ENCODE measurements at places on chromosomes 1 and 21. TPM values are rescaled to one million over a fixed set of nuclear protein-coding genes. Genes with fewer than 3 reads are reported as not detected.

DMBX1 gene
- not detected for polyA plus RNA-seq

FOXD2 gene
- 0.01 TPM for polyA plus RNA-seq

CD1E gene
- not detected for polyA plus RNA-seq

RNU5D-1 gene
- not detected for polyA plus RNA-seq

TXLNA gene
- 49.3 TPM for polyA plus RNA-seq

PTGFRN gene
- polyA plus RNA-seq: 0.31 TPM

KIAA1614 gene
- 3.6 TPM for polyA plus RNA-seq

PDE4B gene
- 13.8 TPM for polyA plus RNA-seq

TEX38 gene
- not detected for polyA plus RNA-seq

RGS13 gene
- polyA plus RNA-seq: not detected

OPTC gene
- not detected for polyA plus RNA-seq

- no peak for DNase-seq
Observed at GRCh38 chr1:213247038-213247437, 196.0 kb downstream of the RPS6KC1 start.

DNA sequence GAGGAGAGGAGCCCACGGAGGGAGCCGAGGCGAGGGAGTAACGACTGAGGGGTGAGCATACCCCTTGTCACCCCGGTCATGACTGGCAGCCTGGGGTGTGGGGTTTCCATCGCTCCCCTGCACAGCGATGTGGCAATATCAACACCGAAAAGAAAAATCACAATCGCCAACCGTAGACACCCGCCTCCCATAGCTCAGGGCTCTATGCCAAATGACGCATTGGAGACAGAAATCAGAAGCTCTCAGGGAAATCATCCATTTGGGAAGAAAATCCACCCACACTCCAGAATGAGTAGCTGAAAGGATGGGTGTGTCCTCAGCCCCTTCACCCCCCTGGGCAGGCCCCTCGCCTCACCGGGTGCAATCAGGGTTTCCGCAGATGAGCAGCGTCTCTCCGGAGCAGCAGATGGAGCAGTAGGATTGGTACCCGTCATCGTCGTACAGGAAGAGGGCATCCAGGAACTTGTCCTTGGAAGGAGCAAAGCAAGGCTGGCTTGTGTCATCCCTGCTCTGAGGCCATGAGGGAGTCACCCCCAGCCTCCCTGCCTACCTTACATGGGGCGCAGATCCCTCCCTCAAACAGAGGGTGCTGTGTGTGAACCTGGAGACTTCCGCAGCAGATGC is 2.5 kb downstream of the DNMT3L start:
- no peak for DNase-seq

- DNase-seq: no peak
Observed at GRCh38 chr1:214588963-214589597, 13.9 kb upstream of the CENPF start.

- DNase-seq: no peak
Observed at GRCh38 chr1:23354245-23354644, 10.2 kb upstream of the HNRNPR start.

DNA sequence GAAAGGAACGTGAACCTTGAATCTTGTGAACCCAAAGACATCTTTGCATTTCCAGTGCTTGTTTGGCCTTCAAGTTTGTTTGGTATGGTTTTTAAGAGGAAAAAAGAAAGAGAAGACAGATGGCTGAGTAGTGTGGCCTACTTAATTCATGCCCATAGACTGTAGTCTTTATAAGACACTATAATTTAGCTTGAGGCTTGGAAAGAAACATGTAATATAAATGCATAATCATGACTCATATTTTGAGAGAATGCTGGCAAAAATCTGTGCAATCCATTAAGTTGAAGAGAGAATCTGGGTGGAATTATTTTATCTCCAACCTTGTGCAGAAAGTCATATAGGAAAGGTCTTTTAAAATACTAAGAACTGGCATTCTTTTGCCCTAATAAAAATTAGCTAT is 179.3 kb downstream of the SIPA1L2 start:
- DNase-seq: no peak

DNA sequence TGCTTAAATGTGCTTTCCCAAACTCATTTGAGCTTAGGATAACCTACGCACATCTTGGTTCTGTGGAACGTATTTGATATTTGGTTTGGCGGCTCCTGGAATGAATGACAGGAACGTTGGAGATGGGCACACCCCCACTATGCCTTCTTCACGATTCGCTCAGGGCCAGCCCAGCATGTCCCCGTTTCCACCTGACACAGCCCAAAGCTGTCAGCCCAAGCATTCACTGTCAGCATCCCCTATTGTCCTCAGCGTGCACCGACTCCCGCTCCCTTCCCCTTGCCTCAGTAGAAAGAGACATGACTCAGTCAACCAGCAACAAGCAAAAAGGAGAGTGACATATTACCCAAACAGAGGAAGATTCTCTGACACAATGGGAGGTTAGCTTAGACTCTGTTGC is 181.4 kb downstream of the KCNJ6 start:
- no peak for DNase-seq

DNA sequence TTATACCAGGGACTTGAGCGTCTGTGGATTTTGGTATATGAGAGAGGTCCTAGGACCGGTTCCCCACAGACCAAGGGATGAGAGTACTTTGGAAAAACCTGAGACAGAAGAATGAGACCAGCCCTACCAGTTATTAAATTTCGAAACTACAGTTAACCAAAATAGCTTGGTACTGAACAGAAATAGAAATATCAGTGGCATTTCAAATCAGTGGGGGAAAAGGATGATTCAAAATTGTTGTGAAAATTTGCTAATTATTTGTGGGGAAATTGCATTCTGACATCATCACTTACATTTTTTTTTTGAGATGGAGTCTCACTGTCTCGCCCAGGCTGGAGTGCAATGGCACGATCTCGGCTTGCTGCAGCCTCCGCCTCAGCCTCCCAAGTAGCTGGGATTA is 8.2 kb downstream of the EXOC8 start:
- no peak for DNase-seq

DNA sequence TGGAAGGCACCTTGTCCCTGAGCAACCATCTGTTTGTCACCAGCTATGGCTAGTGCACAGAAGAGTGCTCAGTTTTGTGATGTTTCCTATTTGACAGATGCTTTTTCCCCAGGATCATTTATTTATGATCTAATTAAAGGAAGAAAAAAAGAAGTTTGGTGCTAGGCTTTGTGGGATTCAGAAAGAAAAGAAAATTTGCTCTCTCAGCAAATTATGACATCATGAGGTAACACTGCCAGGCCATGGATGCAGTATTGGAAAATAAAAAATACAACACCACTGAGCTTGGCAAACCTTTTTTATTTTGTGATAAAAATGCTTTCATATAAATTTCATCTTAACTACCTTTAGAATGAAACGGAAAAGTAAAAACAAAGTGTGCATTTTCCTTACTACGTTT is 15.5 kb upstream of the ADAM30 start:
- no peak for DNase-seq

- DNase-seq: no peak
Observed at GRCh38 chr1:116006486-116006964, 30.2 kb downstream of the SLC22A15 start.

- DNase-seq: no peak
Observed at GRCh38 chr1:200250469-200250868, 159.4 kb downstream of the ZNF281 start.

DNA sequence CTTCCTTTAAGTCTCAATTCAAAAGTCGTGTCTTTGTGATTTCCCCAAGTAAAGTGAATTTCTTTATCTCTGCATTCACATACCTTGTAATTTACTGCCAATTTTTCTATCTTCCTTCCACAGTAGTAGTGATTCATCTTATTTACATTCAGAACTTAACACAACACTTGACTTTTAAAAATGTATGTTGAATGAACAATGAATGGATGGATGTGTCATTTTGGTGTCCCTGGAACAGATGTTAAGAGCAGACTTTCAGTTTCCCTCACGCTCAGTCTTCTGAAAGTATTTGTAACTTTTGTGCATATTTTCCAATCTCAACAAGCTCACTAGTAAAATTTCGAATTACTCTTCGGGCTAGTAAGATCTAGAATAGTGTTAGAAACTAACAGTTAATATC is 352.0 kb downstream of the HHIPL2 start:
- no peak for DNase-seq

DNA sequence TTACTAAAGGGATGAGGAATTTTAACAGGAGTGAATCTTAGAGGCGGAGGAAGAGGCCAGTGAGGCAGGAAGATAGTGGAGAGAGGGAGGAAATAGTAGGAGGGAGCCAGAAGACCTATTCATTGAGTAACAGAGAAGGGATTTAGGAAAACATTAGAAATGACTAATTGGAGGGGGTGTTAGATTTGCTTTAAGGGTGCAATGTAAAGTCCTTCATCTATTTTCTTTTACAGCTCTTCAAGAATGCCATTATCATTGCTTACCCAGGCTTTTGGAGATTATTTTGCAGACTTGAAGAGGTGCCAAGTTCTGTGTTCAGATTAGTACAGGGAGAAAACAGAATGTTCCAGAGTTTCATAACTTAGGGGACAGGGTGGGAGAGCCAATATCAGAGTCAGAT is 33.8 kb downstream of the OR10J1 start:
- no peak for DNase-seq

- DNase-seq: peak; percentile 89
Observed at GRCh38 chr1:150881331-150882070, 5.1 kb upstream of the ARNT start.

DNA sequence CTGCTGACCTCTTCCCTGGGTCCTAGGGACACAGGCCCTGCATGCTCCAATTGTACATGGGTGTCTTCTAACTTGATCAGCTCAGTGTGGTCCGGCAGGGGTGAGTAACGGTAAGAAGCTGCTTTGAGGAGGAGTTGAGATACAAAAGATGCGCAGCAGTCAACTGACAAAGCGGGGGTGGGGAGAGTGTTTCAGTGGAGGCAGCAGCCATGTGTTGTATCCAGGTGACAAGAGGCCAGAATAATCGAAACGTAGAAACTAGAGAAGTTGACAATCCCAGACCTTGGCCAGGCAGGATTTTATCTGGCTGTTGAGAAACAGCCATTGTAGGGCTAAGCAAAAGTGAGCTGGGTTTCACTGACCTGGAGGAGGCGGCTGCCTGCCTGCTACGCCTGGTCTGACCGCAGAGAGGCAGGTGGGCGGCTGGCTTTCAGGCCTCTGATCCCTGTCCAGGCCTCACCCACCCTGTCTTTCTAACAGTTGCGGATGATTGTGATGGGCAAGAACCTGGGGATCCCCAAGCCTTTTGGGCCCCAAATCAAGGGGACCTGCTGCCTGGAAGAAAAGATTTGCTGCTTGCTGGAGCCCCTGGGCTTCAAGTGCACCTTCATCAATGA is 28.8 kb downstream of the PADI6 start:
- DNase-seq: no peak

GRCh38 chr1:42340901-42341300 is 5.9 kb upstream of the FOXJ3 start:
- DNase-seq: no peak

DNA sequence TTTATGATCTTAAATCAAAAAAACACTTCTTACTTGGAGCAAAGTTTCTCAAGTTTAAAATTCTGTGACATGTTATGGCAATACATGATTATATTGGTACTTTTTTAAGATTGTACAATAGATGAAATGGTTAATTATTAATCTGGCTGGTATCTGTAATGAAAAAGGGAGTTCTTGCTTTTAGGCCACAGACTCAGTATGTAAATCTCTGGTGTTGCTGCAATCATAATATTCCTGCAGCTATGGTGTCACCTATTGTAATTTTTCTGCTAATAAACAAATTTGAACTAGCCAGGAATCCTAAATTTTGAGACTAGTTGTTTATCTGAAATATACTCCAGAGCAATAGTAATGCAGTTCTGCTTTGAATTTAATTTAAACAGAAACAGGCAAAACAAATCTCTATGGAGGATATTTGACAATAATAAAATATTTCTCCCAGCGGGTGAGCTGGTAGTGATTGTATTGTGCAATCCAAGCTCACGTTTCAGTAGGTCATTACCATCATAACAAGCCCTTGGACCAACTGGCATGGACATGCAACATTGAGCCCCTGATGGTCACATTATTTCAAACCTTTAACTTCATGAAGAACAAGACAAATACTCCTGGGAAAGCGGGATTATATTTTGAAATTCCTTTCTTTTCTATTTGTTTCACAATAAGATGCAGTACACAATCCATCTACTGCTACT is 77.2 kb upstream of the USH2A start:
- DNase-seq: no peak

DNA sequence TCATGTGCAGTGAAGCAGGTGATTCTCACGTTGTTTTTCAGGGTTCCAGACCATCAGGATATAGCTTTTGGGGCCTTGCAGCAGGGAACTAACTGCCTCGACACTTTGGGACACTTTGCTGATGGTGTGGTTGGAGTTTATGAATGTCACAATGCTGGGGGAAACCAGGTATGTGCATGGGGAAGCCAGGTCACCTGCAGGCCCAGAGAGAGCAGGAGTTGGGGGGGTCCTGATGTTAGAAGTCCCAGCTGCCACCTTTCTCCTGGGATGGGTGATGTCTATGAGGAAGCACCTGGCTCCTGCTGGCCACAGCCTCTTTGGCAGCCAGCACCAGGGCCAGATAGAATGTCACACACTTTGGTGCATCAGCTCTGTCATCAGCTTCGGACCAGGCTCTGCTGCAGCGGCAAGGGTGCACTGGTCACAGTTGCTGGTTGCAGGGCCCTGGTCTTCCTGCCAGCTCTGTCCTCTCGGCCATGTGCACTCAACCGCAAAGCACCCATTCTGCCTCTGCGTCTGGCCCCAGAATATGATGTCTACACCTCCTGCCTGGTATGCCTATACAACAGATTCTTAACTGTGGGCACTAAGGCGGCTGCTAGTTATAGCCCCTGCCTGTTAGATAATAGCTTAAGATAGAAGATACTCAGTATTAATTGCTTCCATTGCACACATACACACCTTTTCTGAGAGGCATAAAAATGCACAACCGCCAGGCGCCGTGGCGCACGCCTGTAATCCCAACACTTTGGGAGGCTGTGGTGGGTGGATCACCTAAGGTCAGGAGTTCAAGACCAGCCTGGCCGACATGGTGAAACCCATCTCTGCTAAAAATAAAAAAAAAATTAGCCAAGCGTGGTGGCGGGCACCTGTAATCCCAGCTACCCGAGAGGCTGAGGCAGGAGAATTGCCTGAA is 160.7 kb downstream of the PGBD5 start:
- no peak for DNase-seq

DNA sequence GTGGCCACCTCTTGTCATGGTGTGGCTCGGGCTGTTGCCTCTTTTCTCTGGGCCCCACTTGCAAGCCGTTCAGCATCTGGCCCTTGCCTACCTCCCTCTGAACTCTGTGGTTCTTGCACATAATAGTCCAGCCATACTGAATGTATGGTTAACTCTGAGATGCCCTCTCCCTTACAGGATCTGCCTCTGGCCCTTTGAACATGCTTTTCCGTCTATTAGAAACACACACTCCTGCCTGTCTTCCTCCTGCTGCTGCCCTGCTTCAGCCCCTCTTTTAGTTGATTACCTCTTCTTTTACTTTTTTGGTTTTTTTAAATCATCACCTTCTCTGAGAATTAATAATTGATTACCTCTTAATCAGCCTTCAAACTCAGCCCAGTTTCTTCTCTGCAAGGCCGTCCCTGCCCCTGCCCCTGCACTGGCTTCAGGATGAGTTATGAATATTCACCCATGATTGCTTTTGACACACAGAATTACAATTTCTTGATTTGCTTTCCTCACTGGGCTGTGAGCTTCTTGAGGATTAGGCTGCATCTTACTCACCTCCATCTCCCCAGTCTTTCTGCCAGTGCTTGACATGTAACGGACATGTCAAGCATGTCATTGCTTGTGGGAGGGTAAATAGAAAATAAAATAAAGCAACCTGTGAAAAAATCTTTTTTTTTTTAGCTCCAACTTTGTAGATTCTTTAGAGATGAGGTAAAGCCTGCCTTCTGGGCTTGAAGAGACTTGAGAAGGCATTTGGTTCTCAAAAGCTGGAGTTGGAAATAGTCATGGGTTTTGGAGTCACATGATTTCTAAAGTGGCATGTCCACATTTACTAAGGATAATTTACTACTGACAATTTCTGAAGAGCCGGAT is 158.3 kb downstream of the PLXNA2 start:
- no peak for DNase-seq

- no peak for DNase-seq
Observed at GRCh38 chr1:236140705-236141446, 1.5 kb upstream of the GPR137B start.
